H1 (cell line): ENCODE measurements at places on chromosomes 2 and 18. TPM values are rescaled to one million over a fixed set of nuclear protein-coding genes. Genes with fewer than 3 reads are reported as not detected.
A peak's percentile ranks its signal among the peaks of the same experiment; 100 is the strongest.

DNA sequence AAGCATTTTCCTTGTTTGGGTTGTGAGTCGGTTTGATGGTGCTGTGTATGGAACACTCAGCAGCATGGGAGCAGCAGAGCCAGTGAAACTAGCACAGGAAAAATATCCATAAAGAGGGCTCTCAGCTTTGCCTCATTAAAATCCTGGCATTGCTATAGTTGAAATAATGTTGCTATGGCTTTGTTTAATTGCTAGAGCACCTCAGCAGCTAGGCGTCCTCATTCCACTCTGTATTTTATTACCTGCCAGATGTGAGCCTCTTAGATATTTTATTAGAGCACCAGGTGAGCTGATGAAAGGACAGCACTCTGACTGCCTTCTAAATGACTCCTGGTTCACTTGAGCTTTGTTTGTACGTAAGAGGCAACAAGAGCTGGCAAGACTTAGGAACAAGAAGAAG lies 232.4 kb downstream of the MTX2 start:
- DNase-seq: no peak

CYP1B1 gene
- 1.3 and 2.2 TPM in 2 replicates for polyA plus RNA-seq

POTEE gene
- polyA plus RNA-seq: 0.41 and 0.44 TPM in 2 replicates

OSR1 gene
- polyA plus RNA-seq: 0.05 TPM in 2 replicates

PTPRN gene
- polyA plus RNA-seq: 8.2 and 17.4 TPM in 2 replicates

DNA sequence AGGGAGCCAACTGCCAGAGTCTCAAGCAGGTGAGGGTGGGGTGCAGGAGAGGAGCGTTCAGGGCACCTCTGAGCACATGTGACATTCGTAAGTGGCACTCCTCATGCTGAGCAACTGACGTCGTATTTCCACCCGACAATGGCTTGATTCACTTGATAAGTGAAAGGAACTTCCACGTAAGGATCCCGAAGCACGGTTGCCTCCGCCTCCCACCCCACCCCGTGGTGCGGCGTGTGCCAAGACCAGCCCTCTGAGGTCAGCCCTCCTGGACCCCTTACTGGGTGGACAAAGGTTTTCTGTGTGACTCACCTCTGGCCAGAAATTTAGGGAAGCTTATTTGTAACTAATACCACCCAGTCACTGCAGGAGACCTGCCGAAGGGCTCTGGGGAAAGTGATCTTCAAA lies 59.9 kb downstream of the AGAP1 start:
- DNase-seq: no peak

HOXD3 gene
- not detected in 2 replicates for polyA plus RNA-seq

- DNase-seq: no peak
Observed at GRCh38 chr18:9804517-9805104, 81.2 kb upstream of the TXNDC2 start.

- no peak for DNase-seq
Observed at GRCh38 chr2:7730449-7730848, 813.2 kb downstream of the RNF144A start.

UBE2E3 gene
- 71.0 and 132 TPM in 2 replicates for polyA plus RNA-seq

DNA sequence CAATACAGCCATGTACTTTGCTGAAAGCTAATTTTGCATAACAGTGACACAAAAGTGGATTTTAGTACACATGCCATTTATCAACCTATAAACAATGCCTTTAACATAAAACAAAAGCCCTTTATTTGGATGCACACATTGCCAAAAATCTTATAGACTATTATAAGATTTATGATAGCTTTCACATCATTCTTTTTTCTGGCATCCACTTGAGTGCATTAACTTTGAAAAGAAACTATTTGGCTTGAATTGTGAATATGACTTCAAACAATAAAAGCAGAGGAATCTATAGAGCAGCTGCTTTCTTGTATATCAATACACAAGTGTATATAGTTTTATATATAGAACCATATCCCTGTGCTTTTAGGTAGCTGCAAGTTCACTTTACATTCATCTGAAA lies 577.4 kb downstream of the CBLN2 start:
- DNase-seq: no peak

DNA sequence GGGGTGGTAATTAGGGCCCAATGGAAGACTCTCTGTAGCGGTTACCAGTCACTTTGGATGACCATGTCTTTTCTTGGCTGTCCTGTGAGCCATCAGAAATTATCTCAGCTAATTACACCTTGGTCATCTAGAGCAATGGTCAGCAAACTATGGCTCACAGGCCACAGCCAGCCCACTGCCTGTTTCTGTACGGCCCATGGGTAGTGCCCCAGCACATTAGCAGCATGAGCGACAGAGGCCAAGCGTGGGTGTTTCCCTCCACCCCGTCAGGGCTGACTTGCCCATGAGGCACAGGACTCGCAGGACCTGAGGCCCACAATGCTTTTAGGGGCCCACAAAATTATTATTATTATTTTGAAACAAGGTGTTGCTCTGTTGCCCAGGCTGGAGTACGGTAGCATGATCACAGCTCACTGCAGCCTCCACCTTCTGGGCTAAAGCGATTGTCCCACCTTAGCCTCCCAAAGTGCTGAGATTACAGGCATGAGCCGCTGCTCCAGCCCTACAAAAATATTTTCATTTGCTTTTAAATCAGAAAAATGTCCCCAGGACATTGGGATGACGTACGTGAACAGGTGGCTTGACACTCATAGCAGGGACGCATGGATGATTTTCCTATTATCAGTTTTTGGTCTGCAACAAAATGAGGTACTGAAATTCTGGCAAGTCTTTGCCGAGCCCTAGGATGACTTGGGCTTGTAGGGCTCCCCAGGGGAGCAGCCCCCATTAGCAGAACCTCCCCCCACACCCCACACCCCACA lies 29.3 kb upstream of the CEP68 start:
- DNase-seq: no peak

SIX2 gene
- polyA plus RNA-seq: 0.47 and 0.77 TPM in 2 replicates

DNA sequence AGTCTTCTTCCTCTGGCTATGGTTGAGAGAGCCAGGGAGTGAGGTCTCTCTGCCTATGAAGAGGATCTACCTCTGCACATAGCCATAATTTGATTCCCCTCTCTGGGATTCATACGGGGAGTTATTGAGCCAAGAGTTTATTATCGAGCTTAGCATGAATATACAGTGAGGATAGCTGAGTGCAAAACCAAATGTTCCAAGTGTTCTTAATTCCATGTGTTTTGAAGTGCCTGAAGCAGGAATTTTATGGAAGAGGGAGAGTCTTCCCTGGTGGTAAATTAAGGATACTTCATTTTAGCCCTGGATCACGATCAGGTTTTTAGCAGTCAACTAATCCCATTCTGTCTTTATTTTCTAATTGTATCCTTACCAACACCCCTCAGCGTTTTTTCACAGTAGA lies 270.6 kb downstream of the C1D start:
- DNase-seq: no peak

DNA sequence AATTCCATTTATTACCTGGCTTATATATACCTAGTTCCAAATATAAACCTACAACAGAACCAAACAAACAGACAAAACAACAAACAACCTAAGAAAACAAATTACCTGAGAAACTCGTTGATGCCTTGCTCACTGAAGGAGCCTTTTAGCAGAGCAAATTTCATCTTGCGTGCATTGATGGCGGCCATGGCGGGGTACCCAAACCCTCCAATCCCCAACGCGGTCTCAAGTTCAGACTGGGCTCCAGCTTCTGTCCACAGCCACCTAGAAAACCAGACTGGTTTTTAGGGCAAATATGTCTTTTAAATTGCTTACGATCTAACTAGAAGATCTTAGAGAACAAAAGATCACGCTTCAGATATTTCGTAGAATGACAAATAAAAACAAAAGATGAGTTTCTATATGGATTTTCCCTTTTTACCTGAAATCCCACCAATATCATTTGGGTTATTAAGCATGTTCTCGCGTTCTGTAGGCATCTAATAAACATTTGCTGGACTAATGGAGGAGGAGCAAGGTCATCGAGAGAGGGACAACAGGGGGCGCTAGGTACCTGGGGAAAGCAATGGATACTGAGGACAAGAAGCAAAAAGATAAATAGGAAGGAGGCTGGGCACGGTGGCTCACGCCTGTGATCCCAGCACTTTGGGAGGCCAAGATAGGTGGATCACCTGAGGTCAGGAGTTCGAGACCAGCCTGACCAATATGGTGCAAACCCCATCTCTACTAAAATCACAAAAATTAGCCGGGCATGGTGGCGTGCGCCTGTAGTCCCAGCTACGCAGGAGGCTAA lies 25.2 kb downstream of the PDIA6 start:
- DNase-seq: peak; percentile 75

GRCh38 chr2:8653485-8653884 lies 28.4 kb upstream of the ID2 start:
- no peak for DNase-seq

GRCh38 chr2:7471185-7471584 lies 554.0 kb downstream of the RNF144A start:
- DNase-seq: no peak

GRCh38 chr2:20207051-20207450 lies 17.9 kb downstream of the SDC1 start:
- no peak for DNase-seq
